ENCODE measurements at places on chromosomes 13 and 19. TPM values are rescaled to one million over a fixed set of nuclear protein-coding genes. Genes with fewer than 3 reads are reported as not detected.

DNA sequence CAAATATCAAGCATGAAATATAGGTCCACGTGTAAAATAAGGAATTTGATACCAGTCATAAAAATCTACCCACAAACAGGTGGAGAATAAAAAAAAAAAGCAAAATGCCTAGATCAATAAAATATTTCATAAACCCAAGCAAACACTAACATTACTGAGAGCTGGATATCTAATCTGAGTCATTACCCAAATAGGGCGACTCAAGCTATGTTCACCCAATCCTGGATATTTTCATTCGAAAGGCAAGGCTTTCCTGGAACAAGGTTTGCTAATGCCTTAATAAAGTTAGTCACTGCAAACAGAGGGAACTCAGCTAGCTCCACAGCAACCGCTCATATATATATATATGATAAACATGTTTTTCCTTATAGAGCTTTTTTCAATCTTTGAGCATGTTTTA, 33.5 kb upstream of the TM9SF2 start:
- peaks cover 17% of the 10 kb centered on the region for H3K4me1 ChIP-seq
- no peak for DNase-seq
- H3K36me3 ChIP-seq = no peaks in the 10 kb centered on the region
- H3K27me3 ChIP-seq = peaks cover 3% of the 10 kb centered on the region

OLFM2 gene
- total RNA-seq = 67.9 TPM

DNA sequence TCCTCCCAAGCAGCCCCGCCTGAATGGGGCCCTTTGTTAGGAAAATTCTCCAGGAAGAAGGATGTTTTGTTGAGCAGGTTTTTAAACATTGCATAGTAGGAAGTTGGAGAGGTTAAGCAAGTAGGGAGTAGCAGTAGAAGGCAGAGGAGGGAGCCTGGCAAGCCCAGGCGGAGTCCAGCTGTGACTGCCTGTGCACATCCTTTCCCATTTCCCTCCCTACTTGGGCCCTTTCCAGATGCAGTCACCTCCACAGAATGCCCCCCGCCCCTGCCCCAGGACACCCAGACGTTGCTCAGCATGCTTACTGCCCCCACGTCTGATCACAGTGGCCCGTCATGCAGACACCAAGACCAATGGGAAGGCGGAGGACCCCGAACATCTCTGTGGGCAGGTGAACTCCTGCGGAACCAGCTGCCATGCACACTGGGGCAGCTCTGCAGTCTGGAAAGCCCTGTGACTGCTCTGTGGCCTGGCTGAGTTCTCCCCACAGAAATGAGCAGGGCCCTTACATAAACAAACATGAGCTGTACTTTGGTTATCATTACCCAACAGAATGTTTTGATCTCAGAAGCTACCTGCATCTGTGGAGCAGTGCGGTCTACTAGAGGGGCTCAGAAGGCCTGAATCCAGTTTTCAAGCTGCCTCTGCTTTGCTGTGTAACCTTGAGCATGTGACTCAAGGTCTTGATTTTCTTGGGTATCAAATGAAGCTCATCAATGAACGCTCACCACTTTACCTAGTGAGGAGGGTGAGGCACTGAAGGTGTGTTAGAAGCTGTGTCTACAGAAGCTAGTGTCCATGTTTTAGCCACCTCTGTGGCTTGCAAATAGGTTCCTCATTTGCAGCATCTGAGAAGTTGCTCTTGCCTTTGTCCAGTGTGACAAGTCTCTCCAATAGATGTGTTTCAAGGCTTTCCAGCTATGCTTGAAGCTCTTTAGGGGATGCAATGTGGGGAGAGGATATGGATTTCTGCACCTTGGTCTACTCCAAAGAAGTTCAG, 84.2 kb downstream of the TNFRSF19 start:
- H3K36me3 ChIP-seq = no peaks in the 10 kb centered on the region
- peaks cover 32% of the 10 kb centered on the region for H3K4me1 ChIP-seq
- no peak overlapping the region for H3K4me3 ChIP-seq
- no peak for DNase-seq

DNA sequence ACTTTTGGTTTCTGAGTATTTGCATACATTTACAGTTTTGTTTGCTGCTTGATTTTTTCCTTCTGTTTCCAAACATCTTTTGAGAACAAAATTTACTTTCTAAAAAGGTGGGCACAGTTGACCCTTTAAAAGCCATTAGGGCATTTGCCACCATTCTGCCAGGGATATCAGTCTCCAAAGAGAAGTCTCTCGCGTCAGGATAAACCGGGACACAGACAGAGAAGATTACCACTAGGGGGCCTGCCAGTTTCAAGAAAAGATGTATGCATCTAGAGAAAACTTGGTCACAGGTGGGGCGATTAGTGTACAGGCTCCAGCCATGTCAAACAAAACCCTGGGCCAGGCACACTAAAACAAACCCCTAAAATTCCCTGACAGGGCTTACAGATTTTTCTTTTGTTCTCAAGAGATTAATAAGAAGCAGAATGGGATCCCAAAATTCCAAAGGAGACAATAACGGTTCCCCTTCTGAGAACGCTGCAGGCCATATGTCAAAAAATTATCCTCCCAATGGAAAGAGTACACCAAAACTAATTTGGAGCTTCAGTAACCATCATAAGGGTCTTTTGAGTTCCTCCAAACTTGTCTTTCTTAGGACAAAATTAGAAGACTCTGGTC, 10.7 kb upstream of the PABPC3 start:
- H3K27me3 ChIP-seq = peaks cover 35% of the 10 kb centered on the region
- no peaks in the 10 kb centered on the region for H3K4me1 ChIP-seq
- no peak overlapping the region for H3K27ac ChIP-seq

- no peak overlapping the region for H3K27ac ChIP-seq
- H3K4me3 ChIP-seq = no peak overlapping the region
Observed at GRCh38 chr19:48354332-48354992, 9.3 kb downstream of the TMEM143 start.

DNA sequence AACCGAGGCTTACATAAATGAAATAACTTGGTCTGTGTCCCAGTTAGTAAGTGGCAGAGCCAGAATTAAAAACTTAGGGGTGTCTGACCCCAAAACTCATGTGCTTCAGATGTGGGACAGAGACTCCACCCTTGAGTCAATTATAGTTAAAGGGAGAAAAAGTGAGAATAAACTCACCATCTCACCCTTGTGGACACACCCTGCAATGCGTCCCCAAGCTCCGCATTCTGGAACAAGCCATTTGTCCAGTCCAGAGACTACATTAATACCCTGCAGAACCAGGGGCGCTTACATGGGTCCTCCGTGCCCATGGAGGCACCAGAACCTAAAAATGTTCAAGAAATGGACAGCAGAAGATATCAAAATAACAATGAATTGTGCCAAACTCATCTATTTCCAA, 207.0 kb upstream of the ZNF507 start:
- no peak overlapping the region for H3K4me3 ChIP-seq
- H3K27ac ChIP-seq = no peak overlapping the region
- no peaks in the 10 kb centered on the region for H3K27me3 ChIP-seq
